NCI-H226 (cell line): ENCODE measurements at places on chromosomes 3 and 15.

DNA sequence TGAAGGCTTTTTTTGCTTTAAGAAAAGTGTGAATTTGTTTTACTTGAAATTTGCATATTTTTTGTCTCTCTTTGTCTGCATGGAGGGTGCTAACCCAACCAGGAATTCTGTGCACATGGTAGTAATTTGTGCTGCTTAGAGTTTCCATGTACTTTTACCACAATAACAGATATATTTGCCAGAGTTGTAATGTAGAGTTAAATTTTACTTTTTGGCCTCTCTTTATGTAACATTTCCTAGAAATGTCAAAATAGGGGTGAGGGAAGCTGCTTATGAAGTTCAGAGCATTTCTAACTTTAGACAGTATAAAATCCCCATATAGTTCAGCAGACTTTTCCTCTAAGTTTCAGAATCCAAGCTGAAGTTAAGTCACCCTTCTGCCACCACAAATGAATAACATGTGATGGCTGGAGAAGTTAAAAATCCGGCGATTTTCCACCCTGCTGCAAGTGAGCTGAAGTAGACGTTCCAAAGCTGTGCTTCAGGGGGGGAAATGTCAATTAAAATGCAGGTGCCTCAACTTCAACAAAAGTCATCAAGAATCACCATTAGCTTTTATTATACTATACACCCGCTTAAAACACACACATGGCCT lies 385.7 kb upstream of the NR2F2 start:
- DNase-seq: no peak

DNA sequence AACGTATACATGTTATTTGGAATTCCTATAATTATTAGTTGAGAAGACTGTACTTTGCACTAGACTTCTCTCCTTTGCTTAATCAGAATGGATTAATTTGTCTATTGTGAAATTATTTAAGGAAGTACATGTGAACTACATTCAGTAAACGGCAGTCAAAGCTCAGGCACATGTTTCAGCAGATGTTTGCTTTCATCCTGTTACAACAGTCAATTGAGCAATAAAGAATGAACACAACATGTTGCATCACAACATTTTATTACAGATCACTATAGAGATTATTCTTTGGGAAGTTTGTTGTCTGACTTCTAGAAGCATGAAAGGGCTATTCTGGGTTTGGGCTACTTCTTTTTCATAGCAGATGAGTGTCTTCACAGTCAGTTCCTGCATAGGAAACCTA lies 39.2 kb downstream of the RAB27A start:
- no peak for DNase-seq

- peak; percentile 15 for DNase-seq
Observed at GRCh38 chr3:100155128-100155527, 40.8 kb upstream of the FILIP1L start.

- no peak for DNase-seq
Observed at GRCh38 chr3:195239121-195239520, 31.8 kb downstream of the XXYLT1 start.

DNA sequence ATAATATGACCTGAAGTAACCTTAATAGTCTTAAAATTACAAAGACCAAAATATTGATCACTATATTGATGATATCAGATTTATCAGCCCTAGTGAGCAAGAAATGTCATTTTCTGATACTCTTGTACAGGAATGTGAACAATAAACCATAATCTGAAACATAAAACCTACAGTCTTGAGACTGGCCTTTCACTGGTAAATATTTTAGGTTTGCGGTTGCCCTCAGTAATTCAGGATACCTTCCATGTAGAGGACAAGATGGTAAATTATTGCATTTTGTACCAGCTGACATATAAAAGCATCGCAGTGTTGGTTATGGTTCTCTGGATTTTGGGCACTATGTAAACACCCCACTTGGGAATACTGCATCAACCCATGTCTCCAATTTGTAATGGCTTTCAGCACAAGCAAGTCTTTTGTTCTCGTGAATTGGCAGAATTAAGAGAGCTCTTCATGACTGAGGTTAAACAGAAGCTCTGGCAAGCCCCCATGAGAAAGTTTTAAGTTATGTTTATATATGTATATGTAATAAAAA lies 128.5 kb downstream of the LMLN start:
- no peak for DNase-seq

DNA sequence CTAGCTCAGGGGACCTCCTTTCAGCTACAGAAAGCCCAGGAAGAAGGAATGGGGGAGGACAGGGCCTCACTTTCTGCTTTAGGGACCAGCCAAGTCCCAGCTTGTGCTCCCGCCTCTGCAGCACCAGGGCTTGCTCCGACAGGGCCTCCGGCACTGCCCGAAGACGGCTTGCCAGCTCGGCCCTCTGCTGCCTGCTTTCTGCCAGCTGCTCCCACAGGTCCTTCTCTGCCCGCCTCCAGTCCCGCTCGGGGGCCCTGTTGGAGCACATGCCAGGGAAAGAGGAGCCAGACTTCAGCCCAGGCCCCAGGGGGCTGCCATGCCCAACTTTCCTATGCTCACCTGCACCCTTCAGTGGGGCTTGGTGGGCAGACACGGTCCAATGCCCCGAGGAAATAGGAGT lies 4.3 kb upstream of the CLK3 start:
- no peak for DNase-seq

DNA sequence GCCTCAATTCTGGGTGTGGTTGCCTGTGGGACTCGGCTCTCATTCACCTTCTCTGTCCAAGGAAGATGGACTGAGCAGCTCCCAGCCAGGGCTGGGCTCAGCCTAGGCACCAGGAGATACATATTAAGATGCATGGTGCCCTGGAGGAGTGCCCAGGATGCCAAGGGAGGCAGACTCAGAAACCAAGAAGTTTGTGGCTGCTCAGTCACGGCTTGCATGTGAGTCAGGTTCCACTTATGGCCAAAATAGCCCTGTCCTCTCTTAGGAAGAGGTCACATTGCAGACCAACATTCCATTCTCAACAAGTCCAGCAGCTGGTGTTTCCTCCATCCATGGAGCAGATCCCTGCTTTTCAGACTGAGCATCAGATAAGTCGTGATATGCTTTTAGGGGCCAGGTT lies 21.8 kb downstream of the CDCP1 start:
- peak; percentile 79 for DNase-seq

- no peak for DNase-seq
Observed at GRCh38 chr3:49568965-49569364, 14.7 kb downstream of the BSN start.

DNA sequence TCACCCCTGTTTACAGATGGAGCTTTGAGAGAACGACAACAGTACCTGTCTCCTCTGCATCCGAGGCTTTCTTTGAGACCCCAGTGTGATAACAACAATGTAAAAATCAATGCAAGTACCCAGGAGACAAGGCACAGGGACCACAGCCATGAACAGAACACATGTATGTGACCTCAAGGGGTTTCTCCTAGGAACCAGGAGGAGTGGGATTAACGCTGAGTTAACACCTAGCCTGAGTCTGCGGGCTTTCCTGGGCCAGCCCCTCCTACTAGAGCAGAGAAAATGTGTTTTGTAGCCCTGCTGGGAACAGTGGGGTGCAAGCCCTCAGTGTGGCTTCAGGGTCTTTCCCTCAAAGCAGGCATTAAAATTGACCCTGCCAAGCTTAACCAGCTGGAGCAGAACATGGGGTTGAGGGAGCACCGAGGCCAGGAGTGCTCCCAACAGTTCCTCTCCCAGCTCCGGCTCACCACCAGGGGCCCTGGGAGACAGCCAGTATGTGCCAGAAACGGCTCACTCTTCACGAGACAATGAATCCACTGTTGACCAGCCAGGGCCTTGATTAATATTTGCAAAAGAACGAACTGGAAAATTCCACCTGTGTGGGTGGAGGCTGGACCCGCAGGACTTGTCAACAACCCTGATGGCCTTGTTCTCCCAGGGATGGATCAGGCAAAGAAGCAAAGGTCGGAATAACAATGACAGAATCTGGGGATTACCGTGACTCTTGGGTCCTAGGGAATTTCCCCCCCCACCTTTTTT lies 3.6 kb downstream of the CHDH start:
- no peak for DNase-seq

- no peak for DNase-seq
Observed at GRCh38 chr3:133152681-133153220, 114.6 kb downstream of the TMEM108 start.

DNA sequence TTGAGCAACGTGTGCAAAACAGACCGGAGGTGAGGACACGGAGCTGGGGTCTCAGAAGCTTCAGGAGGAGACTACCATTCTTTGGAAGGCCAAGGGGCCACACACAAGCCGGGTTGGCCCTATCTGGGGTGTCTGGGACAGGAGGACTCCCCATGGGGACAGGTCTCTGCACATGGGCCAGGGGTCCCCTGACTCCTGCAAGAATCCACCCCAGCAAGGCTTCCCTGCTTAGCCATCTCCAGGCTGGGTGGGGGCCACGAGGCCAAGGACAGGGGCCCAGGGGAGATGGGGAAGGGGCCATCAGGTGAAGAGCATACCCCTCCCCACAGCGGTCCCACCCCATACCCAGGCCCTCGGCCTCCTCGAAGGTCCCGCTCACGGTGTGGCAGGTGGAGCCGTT lies 38.5 kb downstream of the ADAMTS7 start:
- no peak for DNase-seq

GRCh38 chr3:169497567-169498257 lies 165.8 kb downstream of the MECOM start:
- DNase-seq: peak; percentile 56

DNA sequence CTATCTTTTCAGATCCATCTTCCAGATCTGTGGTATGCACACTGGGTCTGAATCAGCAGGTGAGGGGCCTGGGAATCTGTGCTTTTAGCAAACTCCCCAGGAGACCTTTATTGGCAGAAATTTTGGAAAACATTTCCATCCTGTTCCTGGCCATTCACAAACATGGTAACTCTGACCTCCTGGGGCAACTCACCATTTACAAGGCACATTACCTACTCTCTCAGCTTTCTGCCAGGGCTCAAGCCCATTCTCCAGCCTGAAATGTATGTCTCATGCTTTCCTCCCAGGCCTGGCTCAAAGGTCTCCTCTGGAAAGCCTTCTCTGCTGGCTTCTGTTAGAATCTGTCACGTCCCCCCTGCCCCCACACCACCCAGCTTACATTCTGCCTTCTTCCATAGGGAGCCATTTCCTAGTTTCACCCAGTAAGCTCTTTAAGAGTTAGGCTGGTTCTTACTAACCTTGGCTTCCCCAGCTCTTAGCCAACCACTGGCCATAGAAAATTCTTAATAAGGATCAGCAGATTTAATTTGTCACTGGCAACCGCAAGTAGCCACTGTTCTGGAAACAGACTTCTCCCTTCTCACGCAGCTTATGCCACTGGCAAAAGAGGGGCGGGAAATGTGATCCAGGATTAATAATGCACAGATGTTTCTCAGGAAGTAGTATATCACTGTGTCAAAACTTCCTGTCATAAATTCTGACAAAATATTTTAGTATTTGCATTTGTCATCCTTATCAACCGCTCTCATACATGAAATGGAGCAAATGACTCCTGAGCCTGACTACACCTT lies 55.0 kb downstream of the RORA start:
- no peak for DNase-seq

- no peak for DNase-seq
Observed at GRCh38 chr15:47786371-47786770, 69.1 kb downstream of the SEMA6D start.

GRCh38 chr3:45065373-45065720 lies 39.2 kb downstream of the CLEC3B start:
- DNase-seq: no peak

DNA sequence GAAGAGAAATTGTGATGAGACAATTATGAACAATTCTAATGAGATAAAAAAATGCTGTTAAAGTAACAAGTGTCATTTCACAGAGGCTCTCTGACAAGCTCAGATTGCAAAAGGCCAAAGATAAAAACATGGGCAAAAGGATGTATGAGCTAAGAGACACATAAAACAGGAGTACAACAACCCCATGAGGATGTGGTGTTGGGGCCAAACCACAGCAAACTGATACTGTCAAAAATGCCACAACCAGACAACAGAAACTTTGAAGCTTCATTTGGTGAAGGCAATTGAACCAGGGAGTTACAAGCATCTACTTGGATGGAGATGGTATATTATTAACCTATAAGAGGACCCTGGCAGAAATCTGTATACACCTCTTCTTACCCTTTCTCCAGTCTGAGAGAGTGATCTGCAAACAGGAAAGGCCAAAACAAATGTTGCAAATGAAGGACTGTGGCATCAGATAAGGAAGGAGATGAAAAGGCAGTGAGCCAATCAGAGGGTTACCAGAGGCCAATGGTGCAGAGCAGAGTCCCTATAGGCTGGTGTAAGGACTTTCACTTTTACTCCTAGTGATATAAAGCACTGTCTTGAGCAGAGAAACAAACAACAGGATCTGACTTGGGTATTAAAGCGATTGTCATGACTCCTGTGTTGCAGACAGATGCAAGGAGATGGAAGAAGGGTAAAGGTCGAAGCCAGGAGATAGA lies 659.0 kb downstream of the NTRK3 start:
- DNase-seq: peak; percentile 51

DNA sequence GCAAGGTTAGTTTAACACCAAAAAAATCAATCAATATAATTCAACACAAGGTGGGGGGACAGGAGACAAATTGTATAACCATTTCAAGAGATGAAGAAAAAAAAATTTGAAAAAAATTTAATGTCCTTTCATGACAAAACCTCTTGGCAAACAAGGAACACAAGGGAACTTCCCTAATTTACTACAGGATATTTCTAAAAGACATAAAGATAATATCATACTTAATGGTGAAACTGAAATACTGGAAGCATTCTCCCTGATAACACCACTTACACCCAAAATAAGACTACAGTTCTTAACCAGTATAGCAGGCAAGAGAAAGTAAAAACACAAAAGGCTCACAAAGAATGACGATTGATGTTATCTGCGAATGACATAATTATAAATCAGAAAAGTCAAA lies 44.7 kb downstream of the IFT57 start:
- no peak for DNase-seq

GRCh38 chr3:36597422-36597821 lies 166.9 kb downstream of the DCLK3 start:
- DNase-seq: no peak

GRCh38 chr3:50652709-50653108 lies 22.0 kb upstream of the DOCK3 start:
- no peak for DNase-seq

GRCh38 chr3:14200841-14201240 lies 22.2 kb downstream of the LSM3 start:
- DNase-seq: no peak

DNA sequence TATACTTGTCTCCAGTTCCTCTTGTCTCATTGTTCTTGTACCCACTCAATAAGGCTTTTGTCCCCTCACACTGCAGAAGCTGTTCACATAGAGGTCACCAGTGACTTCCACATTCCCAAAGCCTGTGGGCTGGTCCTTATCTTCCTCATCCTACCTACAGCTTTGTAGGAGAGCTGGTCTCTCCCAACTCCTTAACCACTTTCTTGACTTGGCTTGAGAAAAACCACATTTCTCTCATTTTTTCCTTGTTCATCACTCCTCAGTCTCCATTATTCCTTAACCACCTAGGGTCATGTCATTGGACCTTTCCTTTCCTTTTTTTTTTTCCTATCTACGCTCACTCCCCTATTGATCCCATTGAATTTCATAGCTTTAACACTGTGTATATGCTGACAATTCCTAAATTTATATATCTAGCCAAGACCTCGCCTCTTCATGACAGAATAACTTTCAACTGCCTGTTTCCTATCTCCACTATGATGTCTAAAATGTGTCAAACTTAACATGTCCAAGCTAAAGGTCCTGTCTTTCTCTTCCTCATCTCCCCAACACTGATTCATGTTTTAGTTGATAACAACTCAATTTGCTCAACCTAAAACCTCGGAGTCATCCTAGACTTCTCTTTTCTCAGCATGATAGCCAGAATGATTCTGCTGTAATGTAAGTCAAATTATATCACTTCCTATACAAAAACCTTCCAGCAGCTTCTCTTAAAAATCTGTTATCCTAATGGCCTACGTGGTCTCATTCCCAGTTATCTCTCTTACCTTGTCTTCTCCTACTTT lies 49.5 kb downstream of the CEP63 start:
- no peak for DNase-seq

- DNase-seq: no peak
Observed at GRCh38 chr3:45126730-45127129, 19.4 kb downstream of the CDCP1 start.
